B cell (primary cell): ENCODE measurements at places on chromosomes 2 and 18. TPM values are rescaled to one million over a fixed set of nuclear protein-coding genes. Genes with fewer than 3 reads are reported as not detected.
A peak's percentile ranks its signal among the peaks of the same experiment; 100 is the strongest.

The MC2R gene
- not detected in 2 replicates for polyA plus RNA-seq

DNA sequence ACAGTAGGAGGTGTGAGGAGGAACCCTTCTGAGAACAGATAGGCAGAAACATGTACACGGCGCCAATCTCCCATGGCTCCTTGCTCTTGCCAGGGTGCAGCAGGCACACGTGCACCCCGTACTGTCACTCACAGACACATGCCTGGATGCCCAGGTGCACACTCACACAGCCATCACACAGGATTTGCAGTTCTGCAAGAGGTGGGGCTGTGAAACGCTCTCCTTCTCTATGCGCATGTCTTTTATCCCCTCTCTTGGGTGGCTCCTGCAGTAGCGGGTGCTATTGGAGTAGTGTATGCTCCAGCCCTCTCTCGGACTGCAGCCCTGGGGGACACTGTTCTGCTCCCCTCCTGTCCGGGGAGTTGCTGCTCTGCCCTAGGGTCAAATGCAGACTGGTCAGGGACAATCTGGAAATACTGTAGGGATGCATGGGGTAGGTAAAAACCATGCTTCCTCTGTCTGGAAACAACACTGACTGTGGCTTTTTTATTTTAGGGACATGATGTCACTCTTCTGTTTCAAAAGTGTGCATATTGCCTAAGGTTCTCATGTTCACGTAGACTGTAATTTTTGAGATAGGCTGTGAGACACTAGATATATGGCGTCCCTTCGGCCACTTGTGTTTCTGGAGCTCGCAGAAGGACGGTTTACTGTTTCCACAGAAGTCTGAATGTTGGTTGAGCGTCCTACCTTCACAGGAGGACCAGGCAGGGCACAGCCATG, 118.5 kb downstream of the PRKCE start:
- no peak for DNase-seq

- DNase-seq: no peak
These were observed 94.1 kb downstream of the DNER start for GRCh38 chr2:229620289-229620688.

DNA sequence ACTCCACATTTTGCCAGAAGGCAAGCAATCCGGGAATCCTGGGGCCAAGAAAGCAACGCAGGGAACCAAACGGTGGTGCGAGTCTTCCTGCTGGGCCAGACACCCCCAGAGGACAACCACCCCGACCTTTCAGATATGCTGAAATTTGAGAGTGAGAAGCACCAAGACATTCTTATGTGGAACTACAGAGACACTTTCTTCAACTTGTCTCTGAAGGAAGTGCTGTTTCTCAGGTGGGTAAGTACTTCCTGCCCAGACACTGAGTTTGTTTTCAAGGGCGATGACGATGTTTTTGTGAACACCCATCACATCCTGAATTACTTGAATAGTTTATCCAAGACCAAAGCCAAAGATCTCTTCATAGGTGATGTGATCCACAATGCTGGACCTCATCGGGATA, 26.8 kb downstream of the B3GNT2 start:
- DNase-seq: no peak

DNA sequence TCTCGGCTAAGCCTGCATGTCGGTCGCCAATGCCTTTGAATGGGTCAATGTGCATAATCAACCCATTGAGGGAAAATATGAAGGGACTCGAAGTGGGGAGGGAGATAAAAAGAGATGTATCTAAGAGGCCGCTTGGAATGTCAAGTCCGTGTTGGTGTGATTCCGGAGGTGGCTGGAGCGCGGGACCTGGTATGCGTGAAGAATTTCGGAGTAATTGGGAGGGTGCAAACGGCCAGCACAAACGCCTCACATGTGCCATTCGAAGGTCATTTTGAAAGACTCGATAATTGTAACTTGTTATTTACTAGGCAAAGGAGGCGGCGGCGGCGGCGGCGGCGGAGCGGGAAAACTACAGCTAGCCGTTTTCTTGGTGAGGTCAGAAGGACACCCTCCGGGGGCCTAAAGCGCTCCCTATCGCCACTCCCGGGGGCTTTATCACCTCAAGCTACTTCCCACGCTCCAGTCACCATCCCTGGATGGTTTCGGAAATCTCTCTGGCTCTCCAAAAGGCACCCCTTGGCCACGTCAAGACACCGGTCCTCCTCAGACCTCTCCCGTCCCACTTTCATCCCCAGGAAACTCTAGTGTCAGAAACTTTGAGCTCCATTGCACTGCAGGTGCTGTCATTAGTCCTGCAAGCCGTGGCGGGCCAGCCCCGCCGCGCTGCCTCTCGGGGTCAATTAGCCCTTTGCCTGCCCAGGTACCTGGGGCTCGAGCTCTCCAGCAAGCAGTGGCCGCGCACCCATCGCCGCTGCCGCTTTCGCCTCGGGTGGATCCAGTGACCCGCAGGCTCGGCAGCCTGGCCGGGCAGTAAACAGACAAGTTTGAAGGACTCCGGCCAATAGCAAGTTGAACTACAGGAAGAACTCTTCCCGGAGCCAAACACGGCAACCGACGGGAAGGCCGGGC, 1.5 kb downstream of the ERBB4 start:
- DNase-seq: peak; percentile 6

DNA sequence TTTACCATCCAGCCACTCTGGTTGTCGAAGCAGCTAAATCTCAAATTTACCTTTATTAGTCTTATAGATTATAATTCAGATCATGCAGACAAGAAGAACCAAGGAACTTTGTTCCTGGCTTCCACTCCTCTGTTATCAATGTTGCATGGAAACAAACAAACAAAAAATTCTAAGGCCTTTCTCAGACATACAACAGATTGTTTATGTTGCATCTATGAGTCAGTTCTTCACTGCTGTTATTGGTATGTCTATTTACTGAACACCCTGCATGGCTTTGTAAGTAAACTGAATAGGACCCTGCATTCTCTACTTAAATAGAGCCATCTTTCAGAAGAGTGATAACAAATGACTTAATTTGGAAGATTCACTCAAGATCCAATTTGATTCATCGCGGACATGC, 1.6 kb upstream of the ANKRD44 start:
- no peak for DNase-seq

- DNase-seq: no peak
These were observed 75.2 kb downstream of the SOWAHC start for GRCh38 chr2:109689182-109689930.

GRCh38 chr2:52288596-52288995, 1256.7 kb upstream of the NRXN1 start:
- DNase-seq: no peak

DNA sequence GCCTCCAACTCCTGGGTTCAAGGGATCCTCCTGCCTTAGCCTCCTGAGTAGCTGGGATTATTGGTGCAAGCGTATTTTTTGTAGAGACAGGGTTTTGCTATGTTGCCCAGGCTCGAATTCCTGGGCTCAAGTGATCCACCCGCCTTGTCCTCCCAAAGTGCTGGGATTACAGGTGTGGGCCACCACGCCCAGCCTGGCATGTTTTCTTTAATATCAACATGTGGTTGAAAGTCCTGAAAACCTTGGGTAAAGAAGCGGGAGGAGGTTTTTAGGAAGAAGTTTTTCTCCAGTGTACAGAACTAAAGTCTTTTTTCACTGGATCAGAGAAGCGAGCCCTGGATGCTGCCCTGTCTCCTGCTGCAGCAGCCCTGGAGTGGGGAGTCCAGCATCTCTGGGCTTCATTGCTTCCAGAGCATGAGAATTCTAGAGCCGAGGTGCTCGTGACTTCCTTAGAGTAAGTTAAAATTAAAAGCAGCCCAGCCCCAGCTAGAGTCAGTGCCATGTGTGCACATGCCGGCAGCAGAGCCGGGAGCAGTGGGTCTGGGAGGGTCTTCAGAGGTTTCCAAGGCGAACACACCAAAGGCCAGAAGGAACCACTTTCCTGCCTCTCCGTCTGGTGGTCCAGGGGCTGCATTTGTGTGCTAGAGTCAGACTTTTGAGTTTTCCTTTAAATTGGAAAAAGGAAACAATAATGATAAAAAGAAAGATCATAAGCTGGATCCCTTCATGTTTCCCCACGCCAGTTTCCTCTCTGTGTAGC, 31.2 kb downstream of the ITGB1BP1 start:
- DNase-seq: no peak
